ENCODE measurements at places on chromosomes 6 and 20.

- DNase-seq: no peak
Measured at GRCh38 chr20:47262008-47262364, 94.5 kb downstream of the ZMYND8 start.

GRCh38 chr6:35309611-35310264 is 12.1 kb downstream of the DEF6 start:
- DNase-seq: no peak

- DNase-seq: no peak
Measured at GRCh38 chr20:11451793-11452291, 465.9 kb upstream of the BTBD3 start.

DNA sequence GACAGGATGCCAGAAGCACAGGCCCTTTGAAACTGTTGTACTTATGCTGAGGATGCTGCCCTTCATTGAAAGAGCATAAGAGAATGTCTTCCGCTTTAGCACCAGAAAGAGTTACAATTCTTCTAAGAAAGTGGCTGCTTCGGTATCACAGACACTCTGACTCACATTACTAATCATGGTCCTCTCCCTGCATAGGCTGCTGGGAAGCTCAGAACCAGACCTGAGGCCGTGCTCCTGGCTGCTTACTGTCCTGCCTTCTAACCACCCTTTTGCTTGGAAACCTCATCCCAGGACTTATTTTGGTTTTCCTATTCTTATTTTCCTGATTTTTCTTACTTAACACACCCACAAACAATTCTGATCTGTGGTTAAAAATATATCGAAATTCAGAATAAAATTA is 22.9 kb downstream of the LYRM4 start:
- DNase-seq: no peak
